ENCODE measurements at places on chromosomes 3 and 15. TPM values are rescaled to one million over a fixed set of nuclear protein-coding genes. Genes with fewer than 3 reads are reported as not detected.

The CPN2 gene
- not detected for total RNA-seq

GRCh38 chr3:124296406-124296805, 304.5 kb upstream of the ROPN1 start:
- DNase-seq, result no peak

The PPM1L gene
- total RNA-seq, result 2.1 TPM

DNA sequence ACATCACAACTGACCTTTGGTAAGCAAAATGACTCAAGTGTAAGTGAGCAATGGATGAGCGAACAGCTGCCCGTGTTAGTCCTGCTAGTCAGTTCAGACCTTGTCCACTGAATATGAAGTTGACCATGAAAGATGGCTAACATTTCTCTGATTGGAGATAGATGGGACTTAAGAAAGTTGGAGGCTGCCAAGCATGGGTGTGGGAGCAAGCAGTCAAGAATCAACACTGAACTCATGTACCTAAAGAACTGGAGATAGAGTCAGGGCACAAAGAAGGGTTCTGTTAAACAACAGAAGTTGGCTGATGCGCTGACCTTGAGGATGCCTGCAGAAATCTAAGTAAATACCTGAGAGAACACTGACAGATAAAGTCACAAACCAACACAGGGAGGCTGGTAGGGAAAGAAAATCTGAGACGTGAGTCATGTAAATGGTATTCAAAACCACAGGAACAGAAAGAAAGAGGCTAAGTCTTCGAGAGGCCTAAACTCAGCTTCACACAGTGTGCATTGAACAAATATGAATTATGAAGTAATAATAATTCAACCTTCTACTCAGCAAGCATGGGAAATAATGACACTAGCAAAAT, 30.7 kb upstream of the ANPEP start:
- DNase-seq, result peak; percentile 93

DNA sequence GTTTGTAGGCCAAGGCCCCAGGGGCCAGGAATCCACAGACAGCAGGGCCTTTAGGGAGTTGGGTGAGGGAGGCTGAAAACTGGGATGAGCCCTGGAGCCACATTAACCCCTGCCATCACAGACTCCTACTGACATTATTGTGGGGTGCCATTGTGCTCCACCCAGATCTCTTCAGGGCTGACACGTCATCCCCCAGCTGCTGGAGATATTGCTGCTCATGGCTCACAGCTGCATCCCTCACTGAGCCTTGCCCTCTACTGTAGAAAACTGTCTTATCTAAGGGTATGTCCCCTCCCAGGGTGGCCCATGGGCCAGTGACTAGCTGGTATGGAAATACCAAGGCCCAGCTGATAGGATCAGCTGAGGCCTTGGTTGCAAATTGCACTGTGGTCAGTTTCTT, 87.3 kb upstream of the PRR23C start:
- DNase-seq, result no peak

GRCh38 chr3:170327040-170327808, 30.3 kb upstream of the SKIL start:
- DNase-seq, result no peak

The DUOX1 gene
- total RNA-seq, result not detected

DNA sequence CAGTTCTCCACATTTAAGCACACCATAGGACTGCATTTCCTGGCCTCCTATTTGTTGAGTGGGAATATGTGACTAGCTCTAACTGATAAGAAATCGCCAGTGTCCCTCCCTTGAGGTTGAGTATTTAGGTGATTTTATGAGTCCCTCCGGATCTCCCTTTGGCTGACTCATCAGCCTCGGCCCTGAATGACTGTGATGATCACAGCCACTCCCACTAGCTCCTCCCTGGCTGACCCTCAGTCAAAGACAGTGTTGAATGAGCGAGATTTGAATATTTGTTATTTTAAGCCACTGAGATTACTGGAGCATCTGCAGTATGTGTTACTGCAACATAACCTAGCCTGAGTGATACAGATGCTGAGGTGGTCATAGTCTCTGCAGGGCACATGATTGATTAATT, 515.3 kb downstream of the EPHB1 start:
- no peak for DNase-seq

DNA sequence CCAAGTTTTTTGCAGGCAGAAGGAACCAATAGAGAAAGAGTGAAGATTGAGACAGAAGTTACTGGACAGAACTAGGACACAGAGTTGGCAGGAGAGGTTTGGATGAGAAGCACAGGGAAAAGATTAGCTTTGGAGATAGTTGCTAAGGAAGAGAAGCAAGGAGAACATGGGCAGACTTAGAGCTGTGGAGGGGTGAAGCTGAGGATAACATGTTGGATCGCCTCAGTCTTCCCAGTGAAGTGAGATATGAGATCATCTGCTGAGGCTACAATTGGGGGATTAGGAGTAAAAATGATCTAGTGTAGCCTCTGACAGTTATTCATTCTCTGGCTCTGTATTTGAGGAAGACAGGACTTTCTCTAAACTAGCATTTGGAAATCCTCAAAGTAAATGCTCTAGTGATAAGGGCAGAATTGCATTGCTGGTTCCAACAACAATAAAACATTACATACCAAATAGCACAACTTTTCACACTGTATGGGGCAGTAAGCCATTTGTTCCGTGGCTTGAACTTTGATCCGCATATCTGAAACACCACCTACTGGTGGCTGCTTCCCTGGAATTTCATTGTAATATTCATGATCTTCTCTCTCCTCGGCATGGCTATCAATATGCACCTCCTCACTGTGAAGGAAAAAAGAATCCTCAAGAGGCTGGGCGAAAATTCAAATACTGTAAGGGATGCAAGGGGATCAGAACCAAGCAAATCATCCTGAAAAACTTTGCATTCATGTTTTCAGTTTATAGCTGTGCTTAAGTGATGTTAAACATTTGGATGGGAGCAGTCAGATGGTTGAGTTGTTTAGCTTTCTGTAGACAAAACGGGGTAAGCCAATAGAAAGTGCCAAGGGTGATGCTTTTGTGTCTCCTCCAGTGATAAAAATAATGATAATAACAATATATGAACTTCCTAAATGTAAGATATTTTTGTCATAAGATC, 22.2 kb upstream of the EID1 start:
- peak; percentile 64 for DNase-seq

GRCh38 chr15:70098461-70099166, 897 bp upstream of the TLE3 start:
- peak; percentile 33 for DNase-seq

DNA sequence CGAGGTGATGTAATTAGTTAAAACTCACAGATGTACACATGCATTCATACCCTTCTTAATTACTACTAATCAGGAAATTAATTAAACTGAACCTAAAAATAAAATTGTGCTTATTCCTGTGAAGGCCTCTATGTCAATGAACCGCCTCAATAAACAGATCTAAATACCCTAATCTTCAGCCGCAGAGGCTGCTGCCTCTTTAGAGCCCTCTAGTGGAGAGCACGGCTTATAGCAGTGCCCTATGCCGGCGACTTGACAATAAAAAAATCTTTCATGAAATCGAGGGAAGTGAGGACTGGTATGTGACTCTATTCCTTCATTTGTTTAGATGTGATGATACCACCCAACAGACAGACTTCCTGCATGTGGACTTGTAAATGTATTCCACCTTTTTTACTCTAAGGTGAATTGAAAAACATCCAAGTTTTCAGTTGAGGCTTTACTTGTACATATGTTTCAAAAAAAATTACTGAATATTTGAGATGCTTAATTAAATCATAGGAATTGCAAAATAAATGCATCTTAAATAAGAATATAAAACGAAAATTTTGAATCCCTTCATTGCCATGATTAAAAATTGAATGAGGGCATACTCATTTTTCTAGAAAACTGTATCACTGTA, 8.3 kb upstream of the EPHA3 start:
- peak; percentile 53 for DNase-seq

The SCN11A gene
- under 0.01 TPM for total RNA-seq

- DNase-seq, result no peak
Observed at GRCh38 chr3:61582287-61582686, 20.9 kb downstream of the PTPRG start.

DNA sequence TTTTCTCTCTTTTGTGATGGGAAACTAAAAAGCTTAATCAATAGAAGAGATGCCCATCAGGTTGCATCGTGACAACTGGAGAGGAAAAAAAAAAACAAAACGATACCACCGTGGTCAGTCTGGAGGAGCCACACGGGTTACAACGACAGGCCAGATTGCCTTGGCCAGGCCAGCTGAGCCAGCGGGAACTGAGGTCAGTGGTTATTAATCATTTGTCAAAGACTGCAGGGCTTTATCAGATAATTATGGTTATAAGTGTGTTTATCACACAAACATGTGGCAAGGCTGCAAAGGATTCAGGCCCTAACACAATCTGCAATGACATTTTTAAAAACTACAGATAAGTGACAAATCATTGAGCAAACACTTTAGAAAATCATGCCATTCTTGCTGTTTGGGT, 135.0 kb upstream of the FAM3D start:
- DNase-seq, result peak; percentile 47

DNA sequence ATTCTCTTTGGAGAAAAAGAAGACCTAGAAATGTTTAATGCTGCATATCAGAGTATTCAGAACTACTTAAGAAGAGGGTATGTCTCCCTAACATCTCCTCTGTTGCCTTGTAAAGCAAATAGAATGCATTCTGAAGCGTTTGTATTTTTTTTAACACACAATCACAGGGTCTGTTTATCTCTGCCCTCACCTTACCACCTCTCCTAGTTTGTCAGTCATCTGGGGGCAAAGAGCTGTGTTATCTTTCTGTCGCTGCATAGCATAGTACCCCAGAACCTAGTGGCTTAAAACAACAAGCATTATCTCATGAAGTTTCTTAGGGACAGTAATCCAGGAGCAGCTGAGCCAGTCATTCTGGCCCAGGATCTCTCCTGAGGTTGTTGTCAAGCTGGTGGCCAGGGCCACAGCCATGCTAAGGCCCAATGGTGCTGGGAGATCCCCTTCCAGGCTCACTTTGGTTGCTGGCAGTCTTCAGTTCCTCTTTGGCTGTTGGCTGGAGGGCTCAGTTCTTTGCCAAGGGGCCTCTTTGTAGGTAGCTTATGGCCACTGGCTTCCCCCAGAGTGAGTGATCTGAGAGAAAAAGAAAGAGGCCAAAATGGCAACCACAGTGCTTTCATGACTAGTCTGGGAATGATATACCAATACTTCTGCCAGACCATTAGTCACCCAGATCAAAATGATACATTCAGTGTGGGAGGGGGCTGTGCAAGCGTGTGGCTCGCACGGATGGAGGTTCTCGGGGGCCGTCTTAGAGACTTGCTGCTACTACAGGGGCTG, 17.8 kb downstream of the EDEM1 start:
- peak; percentile 92 for DNase-seq

- peak; percentile 67 for DNase-seq
Observed at GRCh38 chr3:36937492-36937891, 7.4 kb downstream of the TRANK1 start.

The CGNL1 gene
- 6.1 TPM for total RNA-seq

- peak; percentile 59 for DNase-seq
Observed at GRCh38 chr3:187744169-187745151, 808 bp downstream of the BCL6 start.

DNA sequence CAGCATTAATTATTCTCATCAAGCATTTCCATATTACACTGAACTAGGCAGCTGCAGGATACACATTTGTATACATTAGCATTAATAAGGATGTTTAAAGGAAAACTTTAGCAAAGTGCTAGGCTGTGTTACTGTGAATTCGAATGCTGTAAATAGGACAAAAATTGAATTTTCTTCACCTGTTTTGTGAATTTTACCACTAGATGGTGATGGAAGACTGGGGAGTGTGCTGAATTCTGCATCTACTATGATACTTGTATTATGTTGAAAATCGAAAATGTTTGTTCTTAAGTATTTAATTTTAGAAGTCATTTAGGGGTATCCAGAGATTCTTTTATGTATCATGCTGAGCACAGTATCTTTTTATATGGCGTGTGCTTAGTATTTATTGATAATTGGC, 12.3 kb upstream of the P2RY14 start:
- peak; percentile 74 for DNase-seq

DNA sequence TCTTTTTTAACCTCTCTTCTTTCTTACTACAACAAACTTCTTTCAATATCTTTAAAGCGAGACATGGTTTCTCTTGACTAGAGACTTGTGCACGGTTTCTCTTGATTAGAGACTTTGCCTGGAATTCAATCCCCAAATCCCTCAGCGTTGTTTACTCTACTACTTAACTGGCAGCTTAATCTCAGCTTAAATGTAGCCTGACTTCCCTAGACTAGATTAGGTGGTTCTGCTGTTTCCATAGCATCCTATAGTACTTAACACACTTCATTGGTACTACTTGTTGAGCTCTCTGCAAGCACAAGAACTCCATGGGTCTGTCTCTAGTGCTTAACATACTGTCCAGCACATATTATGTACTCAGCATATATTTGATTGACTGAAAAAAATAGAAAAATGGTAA, 168.2 kb upstream of the GPR149 start:
- no peak for DNase-seq

The SATB1 gene
- 18.7 TPM for total RNA-seq

The GABRG3 gene
- total RNA-seq, result not detected

The LCMT2 gene
- 7.2 TPM for total RNA-seq

The CISH gene
- total RNA-seq, result 0.99 TPM

GRCh38 chr3:18223974-18224373, 201.2 kb downstream of the SATB1 start:
- DNase-seq, result no peak

GRCh38 chr3:16522834-16523233, 9.3 kb upstream of the RFTN1 start:
- DNase-seq, result no peak

The CFAP100 gene
- total RNA-seq, result not detected

The NEK4 gene
- total RNA-seq, result 21.3 TPM

DNA sequence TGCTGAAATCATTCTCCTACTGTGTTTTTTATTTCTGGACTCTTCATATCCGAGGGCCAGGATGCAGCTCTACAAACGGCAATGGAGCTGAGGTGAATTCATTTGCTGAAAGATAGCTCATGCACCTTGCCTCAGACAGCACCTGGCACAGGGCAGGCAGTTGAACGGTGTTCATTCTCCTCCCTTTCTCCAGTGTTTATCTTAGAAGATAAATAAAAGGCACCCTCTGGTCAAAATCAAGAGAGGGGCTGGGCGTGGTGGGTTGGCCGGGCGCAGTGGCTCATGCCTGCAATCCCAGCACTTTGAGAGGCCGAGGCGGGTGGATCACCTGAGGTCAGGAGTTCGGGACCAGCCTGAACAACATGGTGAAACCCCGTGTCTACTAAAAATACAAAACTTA, 79.3 kb upstream of the LMOD3 start:
- DNase-seq, result no peak

DNA sequence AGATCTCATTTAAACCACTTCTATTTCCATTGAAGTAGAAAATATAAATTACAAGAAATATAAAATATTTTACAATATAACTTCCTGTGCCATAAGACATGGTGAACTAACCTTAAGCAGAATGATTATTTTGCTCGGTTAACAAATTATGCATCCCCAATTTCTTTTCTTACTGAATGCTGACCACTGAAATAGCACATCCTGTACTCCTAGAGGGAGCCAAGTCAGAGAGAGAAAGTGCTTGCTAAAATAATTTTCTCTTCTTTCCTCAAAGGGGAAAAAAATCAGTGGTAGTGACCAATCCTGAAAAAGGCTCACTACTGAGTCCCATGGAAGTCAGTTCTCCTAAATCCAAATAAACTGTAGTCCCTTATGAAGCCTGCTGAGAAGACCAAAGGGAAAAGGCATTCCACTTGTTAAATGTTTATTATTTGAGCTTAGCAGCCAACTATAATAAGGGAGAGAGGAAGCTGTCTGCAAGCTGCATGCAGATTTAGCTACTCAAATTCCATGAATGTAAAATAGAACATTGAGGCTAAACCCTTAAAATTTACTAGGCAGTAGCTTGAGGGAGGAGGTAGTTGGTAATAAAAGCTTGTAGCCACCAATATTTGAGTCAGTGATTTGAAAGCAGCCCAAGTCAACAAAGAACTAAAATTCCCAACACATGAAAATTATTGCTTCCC, 33.1 kb downstream of the CEP152 start:
- peak; percentile 32 for DNase-seq

Measured in fibroblast of lung (primary cell).